Hepatocyte (in vitro differentiated cells): ENCODE measurements at places on chromosomes 12 and 14. TPM values are rescaled to one million over a fixed set of nuclear protein-coding genes. Genes with fewer than 3 reads are reported as not detected.

- peaks cover 15% of the 10 kb centered on the region for H3K4me1 ChIP-seq
- no peak overlapping the region for H3K4me3 ChIP-seq
- no peaks in the 10 kb centered on the region for H3K27me3 ChIP-seq
- no peak for DNase-seq
Observed at GRCh38 chr12:46212108-46212982, 56.5 kb downstream of the SLC38A1 start.

DNA sequence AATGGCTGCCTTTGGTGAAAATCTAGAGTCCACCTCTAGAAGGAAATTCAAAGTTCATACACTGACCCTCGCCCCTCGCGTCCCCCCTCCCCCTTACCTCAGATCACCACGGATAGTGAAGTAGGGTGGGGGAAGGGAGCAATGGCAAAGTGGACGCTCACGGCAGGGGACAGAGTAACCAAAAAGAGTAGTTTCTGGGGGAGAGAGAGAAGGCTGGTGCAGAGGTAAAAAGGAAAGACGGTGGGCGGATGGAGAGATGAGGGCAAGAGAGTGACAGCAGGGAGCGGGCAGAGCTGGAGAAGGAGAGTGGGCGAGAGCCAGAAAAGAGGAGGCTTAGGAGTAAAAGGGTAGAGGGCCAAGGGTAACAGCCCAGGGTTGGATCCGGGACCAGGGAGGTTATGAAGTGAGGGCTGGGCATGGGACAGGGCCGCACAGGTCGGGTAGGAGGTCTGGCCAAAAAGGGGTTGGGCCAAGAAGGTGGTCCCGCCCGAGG, 423 bp downstream of the ALDH6A1 start:
- peak overlapping the region; percentile 9 for H3K4me3 ChIP-seq
- H3K27me3 ChIP-seq: no peaks in the 10 kb centered on the region
- DNase-seq: peak; percentile 50
- no peaks in the 10 kb centered on the region for H3K36me3 ChIP-seq

DNA sequence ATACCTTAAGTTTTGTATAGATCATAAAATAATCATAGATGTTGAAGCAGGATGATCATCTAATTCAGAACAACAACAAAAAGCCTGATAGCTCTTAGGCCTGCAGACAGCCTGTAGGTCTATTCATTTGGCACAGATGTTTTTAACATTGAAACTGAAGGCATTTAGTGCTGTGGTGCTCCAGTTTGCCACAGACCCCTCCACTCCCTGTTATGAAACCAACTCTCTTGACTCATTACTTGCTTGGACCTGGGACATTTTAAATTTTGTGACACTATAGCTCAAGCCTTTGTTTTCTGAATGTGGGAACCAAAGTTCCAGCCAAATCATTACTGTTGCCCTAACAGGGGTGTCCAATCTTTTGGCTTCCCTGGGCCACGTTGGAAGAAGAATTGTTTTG, 9.1 kb downstream of the PRKCH start:
- DNase-seq: no peak
- H3K27me3 ChIP-seq: no peaks in the 10 kb centered on the region
- H3K27ac ChIP-seq: no peak overlapping the region
- H3K36me3 ChIP-seq: no peaks in the 10 kb centered on the region
- no peak overlapping the region for H3K4me3 ChIP-seq

- no peaks in the 10 kb centered on the region for H3K27me3 ChIP-seq
- no peaks in the 10 kb centered on the region for H3K36me3 ChIP-seq
- no peaks in the 10 kb centered on the region for H3K4me1 ChIP-seq
- DNase-seq: no peak
Observed at GRCh38 chr12:38607295-38607694, 290.7 kb downstream of the ALG10B start.

- no peak for DNase-seq
- no peaks in the 10 kb centered on the region for H3K27me3 ChIP-seq
Observed at GRCh38 chr14:70527501-70528105, 7.2 kb downstream of the ADAM20 start.

The CD163 gene
- 3.8 and 5.6 TPM in 2 replicates for total RNA-seq
